ENCODE measurements at places on chromosomes 7 and 10.

- DNase-seq = peak; percentile 13
Observed at GRCh38 chr10:42753507-42754154, 29.0 kb upstream of the BMS1 start.

DNA sequence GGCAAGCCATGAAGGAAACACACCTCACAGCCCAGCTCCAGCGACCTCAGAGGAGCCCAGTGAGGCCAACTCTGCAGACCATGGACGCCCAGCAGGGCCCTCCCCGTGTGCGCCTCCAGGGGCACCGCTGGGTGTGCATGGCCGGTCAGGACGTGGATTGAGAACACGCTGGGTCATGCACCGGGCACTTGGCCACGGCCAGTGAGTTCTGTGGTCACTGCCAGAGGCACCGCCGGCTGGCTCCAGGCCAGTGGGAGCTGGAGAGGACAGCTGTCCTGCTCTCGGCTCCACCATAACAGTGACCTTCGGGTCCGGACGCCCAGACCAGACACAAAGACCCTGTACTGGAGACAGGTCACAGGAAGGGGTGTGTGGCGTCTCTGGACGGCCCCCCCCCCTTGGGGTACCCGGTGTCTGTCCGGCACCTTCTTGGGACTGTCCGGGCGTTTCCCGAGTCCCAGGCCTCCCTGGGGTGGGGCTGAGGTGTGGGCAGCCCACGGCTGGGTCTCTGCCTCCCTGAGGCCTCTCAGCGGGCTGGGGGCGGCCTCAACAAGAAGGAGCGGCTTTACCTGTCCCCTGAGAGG is 50.4 kb upstream of the NKX6-2 start:
- peak; percentile 57 for DNase-seq

DNA sequence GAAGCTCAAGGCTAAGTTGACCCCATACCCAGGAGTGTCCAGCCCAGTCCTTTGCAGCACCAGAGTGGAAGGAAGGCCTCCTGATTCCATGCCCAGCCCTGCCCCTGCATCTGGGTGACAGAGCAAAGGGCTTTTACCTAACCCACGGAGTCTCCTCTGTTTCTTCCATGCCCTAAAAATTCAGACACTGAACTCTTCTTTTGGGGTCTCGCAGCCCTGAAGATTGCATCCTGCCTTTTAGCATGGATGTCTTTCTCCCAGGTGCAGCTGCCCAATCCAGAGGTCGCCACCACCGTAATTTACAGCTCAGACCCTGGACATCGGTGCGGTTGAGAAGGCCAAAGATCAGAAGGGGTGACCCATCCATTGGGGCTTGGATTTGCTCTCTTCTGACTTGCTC is 50.8 kb downstream of the CXCL12 start:
- DNase-seq = no peak

DNA sequence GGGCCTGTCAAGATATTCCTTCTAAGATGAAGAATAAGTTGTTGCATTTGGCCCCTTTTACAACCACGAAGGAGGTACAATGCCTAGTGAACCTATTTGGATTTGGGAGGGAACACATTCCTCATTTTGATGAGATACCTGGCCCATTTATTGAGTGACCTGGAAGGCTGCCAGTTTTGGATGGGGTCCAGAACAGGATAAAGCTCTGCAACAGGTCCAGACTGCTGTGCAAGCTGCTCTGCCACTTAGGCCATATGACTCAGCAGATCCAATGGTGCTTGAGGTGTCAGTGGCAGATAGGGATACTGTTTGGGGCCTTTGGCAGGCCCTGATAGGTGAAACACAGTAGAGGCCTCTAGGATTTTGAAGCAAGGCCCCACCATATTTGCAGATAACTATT is 704.6 kb downstream of the CCSER2 start:
- DNase-seq = no peak

DNA sequence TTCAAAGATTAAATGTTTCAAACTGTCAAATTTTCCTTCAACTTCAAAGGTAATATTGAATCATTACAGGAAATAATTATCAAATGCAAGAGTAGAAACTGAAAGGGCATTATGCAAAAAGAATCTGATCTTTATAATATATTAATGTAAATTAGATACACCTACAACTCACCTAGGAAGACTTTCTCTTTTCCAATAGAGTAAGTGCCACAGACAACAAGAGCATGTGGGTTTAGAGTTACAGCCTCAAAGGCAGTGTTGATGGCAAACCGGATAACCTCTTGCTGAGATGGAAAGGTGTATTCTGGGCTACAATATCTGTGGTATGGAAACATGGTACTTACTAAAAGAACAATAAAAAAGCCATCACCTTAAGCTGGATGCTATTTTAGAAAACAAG is 11.7 kb downstream of the DCLRE1A start:
- no peak for DNase-seq

- DNase-seq = no peak
Observed at GRCh38 chr7:148799893-148800555, 84.1 kb downstream of the EZH2 start.

DNA sequence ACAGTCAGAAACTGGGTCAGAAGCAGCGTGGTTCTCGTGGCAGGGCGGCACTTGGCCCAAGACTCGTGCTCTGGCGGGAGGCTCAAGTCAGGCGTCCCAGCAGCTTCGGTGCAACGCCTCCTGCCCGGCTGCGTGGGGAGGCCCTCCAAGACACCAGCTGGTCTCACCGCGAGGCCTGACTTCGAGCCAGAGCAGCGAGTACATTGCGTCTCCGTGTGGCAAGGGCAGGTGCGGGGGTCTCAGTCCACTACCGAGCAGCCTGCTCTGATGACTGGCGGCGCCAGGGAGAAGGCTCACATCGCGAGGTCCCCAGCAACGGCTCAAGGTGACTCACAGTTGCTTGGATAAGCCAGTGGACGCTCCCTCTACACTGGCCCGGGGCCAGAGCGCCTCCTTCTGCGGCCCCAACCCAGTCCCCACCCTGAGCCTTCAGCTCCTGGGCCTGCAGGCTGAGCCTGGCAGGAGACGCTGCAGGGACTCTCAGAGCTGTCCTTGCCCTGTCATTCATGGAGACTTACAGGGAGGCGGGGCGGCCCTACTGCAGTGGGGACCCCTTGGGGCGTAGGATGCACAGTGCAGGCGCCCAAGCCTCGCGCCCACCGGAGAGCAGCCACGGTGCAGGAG is 41.9 kb upstream of the PRKAR1B start:
- peak; percentile 71 for DNase-seq

DNA sequence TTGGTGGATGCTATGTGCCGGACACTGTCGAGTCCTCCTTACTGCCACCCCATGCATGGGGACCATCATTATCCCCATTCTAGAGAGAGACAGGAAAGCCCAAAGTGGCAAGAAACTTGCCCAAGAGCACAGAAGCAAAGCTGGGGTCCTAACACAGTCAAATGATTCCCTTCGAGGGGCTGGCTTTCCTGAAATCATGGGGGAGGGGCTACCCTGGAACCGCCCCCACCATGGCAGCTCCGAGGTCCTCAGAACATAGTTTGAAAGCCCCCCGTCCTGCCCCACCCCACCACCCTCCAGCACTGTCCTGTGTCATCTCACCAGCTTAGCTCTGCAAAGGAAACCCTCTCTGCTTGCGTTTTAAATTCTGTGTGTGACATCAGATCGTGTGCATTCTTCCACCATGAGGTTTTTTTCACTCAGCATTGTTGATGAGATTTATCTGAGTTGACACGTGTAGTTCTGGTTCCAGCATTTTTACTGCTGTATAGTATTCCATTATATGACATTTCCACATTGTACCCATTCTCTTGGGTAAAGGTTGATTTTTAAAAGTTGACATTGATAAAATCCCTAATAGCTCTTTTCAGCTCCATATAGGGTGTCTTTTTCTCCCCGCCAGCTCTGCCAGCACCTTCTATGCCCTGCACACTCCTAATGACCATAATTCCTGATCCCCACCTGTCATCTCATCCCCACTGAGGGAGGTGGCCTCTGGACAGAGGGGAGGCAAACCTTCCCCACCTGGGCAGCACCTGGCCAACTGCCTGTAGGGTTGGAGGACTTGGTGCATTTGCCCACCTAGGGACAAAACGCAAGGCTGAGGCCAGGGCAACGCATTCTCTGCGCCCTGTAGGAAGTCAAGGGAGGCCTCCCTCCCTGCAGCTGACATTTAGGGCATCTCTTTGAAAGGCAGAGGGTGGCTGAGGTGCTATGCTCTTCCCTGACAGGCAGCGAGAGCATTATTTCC is 100.2 kb upstream of the GPR26 start:
- DNase-seq = no peak

DNA sequence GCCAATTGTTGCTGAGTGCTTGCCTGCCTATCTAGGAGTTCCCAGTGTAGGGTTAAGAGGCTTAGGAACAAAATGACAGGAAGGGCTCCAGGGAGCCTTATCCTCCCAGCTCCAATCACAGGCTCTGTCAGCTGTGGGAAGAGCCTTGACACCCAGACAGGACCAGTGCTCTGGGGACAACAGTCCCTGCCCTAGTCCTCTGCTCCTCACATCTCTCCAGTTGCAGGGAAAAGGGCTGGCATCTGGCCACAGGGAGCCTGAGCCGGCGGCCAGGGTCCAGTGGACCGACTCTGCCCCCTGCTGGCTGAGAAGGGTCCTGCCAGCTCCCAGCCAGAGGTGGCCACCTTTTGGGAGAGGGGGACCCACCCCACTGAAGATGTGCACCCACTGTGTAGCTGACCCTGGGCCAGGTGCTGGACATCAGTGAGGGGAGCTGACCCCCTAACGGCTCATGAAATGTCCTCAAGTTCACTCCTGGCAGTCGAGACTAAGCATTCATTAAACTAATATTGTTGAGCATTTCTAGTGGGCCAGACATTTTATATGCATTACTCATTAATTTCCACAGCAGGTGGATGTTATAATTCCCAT is 17.6 kb downstream of the DNAJB12 start:
- DNase-seq = peak; percentile 83

DNA sequence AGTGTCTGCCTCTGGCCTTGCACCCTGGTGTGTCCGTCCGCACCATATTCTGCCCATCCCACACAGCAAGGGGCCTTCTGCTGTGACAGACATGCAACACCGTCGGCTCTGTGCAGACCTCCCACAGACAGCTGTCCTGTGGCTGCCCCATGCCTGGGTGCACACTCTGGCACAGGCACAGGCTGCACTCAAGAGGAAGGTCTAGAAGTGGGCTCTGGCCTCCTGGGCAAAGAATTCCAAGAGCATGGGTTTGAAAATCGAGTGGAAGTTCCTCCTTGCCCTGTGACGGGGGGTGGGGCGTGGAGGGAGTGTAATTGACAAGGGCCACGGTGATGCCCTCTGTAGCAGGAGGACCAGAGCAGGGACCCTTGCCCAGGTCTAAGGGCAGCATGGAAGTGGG is 4.3 kb upstream of the LOXL4 start:
- no peak for DNase-seq

DNA sequence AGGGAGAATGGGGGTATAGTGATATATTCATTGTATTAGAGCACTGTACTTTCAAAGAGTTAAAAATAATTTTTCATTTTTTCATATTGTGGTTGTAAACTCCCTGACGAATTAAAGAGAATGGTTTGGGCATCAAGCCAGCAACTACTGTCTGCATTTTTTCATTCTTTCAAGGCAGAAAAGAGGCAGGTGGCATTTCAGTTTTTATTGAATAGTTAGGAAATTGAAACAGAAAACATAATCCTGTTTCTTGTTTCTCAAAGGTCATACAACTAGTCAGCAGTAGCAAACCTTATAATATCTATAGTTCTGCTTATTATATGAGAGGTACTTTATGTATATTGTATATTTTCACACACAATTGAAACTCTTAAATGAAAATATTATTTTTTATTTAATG is 303.9 kb upstream of the KCND2 start:
- DNase-seq = no peak

DNA sequence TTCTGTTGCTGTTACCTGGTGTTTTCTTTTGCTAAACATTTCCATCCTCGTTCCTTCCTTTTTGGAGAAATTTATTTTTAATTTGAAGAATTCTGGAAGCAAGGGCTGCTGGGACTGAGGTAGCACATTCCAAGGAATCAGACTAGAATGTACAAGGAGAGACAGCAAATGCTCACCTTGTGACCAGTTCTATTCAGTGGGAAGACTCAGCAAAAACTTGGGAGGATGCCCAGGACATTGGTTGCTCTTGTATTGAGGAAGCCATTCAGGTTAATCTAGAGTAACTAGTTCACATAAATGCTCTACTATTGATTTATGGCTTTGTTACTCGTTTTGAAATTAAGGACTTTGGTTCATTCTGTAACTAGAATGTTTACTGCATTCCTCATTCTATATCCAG is 11.3 kb downstream of the PLCE1 start:
- no peak for DNase-seq

GRCh38 chr7:41629711-41630111 is 73.2 kb downstream of the INHBA start:
- DNase-seq = peak; percentile 33

DNA sequence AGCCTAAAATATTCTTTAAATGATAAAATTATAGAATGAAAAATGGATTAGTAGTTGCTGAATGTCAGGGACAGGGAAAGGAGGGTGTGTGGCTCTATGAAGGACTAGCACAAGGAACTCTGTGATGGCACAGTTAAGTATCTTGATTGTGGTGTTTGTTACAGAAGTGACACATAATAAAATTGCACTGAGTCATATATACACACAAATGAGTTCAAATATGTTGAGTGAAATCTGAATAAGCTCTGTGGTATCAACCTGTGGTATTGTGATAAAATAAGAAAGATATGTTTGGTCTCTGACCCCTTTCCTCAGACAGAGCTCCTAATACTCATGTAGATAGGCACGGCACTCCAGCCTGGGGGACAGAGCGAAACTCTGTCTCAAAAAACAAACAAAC is 181.5 kb upstream of the TRIM24 start:
- DNase-seq = no peak

DNA sequence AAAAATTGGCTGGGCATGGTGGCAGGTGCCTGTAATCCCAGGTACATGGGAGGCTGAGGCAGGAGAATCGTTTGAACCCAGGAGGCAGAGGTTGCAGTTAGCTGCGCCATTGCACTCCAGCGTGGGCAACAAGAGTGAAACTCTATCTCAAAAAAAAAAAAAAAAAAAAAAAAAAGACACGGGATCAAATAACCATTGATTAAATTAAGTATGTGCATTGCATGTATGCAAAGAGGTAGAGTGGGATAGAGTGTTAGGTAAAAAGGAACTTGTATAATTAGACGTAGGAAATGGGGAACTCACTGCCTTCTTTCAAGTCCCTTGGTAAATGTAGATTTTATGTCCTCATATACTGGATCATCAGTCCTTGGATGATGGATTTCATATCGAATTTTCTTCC is 13.1 kb downstream of the VCL start:
- DNase-seq = no peak

- no peak for DNase-seq
Observed at GRCh38 chr10:131580674-131581073, 269.2 kb upstream of the TCERG1L start.

Measured in muscle of leg (tissue), 16 donors.